Effector CD8-positive, alpha-beta T cell (primary cell): ENCODE measurements at places on chromosomes 13 and 19.
A peak's percentile ranks its signal among the peaks of the same experiment; 100 is the strongest.

- no peak for DNase-seq
Observed at GRCh38 chr13:113367020-113367560, 3.2 kb upstream of the GRTP1 start.

DNA sequence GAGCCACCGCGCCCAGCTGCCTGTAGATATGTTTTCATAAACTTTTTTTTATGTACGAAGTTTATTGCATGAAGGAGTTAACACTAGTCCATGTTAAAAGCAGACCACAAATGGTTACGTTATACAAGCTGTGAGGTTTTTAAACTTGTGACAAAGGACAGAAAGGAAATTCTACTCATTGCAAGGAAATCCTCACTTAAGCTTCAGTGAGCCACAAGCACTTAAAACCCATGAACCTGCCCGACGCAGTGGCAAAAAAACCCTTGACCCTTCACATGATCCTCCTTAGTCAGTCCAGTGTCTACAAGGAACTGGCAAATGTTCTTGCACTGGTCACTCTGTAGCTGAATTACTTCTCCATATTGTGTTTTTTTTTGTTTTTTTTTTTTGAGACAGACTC lies 4.2 kb downstream of the MPND start:
- no peak for DNase-seq

- no peak for DNase-seq
Observed at GRCh38 chr19:1488282-1488601, 1.9 kb downstream of the PCSK4 start.

DNA sequence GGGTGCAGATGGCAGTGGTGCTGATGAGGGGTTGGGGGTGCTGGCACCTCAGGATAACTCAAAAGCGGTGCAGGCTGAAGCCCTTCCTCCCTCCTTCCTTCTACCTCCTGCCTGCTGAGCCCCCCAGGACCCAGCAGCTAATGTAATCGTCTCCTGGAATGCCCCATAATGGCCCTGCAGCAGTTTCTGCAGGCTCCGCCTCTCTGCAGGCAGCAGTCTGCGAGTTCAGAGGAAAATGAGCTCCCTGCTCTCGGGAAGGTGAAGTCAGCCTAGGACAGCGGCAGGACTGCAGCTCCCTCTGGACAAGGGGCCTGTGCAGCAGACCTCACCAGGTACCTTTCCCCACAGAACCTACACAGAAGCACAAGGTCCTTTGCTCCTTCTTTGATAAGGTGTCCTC lies 130.9 kb downstream of the ZDHHC20 start:
- no peak for DNase-seq

DNA sequence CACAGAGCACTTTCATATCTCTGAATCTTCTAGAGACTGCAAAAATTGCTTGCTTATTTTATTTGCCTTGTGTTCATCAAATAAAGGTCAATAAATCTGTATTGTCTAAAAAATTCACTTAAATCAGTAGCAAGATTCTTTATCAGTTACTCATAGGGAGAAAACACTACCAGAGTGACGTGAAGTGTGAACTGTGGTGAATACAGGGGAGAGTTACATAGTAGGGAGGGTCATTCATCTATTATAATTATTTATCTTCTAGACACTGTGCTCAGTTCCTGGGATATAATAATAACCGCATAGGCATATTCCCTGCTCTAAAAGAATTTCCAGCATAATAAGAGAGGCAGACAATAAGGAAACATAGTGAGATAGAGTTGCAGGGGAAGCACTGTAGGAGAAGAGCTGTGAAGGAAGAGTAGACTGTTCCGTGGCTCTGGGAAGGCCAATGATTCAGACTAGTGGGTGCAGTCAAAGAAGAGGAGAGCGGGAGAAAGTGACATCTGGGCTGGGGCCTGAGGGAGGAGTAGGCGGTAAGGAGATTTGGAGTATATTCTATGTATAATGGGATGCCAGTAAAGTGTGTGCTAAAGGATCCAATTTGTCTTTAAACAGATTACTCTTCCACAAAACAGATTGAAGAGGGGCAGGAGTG lies 84.0 kb upstream of the TDRD3 start:
- no peak for DNase-seq

- no peak for DNase-seq
Observed at GRCh38 chr19:16327501-16327900, 2.9 kb downstream of the KLF2 start.

- DNase-seq: no peak
Observed at GRCh38 chr13:46885018-46885417, 11.8 kb downstream of the HTR2A start.

DNA sequence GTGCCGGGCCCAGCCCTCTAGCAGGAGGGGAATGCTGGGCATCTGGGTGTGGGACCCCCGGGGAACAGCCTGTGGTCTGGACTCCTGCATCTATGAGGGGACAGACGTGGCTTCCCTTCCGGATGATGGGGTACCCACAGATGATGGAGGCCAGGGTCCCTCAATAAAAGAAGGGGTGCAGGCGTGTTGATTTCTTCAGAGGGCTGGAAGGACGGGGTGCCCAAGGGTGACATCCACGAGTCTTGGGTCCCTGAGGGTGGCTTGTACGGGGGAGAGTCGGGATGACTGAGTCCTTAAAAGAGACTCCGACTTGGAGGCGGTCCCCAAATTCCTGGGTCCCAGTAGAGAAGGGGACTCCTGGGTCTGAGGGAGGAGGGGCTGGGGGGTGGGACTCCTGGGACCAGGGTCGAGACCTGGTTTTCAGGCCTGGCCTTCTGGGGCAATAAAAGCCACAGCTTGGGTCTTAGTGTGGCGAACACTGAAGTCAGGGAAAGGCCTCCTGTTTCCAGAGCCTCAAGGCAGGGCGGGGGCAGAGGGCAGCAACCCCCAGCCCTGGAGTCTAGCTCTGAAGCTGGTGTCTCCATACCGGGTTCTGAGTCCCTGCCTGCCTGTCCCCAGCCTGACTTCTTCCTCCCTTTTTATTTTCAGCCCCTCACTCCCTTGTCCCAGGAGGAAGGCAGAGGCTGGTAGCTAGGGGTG lies 459 bp upstream of the GRIN2D start:
- no peak for DNase-seq

DNA sequence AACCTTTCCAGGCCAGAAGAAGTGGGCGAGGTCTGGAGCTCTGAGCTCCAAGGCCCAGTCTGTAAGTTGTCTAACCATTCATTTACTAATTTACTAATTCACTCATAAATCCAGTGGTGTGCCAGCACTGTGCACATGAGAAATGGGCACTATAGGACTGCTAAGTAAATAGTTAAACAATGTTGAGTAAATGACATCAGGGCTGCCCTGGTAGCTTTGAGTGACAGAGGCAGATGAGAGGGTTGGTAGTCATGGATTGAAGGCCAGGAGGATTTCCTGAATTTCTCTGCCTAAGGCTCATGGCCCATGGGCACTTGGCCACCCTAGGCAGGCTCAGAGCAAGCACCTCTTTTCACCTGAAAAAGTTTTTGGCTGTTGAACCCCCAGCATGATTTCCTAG lies 216.9 kb upstream of the RXFP2 start:
- DNase-seq: no peak

GRCh38 chr13:31195616-31196015 lies 4.2 kb upstream of the B3GLCT start:
- DNase-seq: no peak

GRCh38 chr19:43784241-43784980 lies 3.6 kb upstream of the KCNN4 start:
- DNase-seq: peak; percentile 15

DNA sequence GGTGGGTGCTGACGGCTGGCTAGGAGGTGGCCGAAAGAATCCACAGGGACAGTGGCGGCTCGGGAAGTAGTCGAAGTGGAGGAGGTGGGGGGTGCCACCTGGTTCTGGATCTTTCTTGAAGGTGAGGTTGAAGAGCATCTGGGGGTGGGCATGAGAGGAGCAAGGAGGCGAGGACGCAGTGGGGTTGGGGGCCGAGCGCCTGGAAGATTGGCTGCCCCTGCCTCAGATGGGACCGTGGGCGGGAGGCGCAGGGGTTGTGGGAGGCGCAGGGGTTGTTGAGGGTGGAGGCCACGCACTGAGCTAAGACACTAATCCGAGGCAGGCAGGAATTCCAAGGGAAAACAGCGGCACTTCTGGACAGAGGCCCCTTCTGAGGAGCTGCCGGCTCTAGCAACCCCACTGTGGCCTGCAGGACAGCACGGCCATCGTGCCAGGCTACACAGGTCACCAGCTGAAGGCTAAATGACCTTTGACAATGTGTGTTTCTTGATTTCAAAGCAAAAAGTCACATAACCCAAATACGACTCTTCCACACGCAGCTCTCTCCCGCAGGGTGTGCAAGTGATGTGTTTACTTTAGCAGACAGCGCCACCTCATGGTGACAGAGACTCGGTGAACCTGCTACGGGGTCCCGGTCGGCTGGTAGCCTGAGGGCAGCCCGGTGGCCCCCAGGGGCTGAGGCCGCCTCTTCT lies 44.1 kb upstream of the RANBP3 start:
- peak; percentile 73 for DNase-seq

- DNase-seq: no peak
Observed at GRCh38 chr13:106858903-106859532, 291.1 kb upstream of the ARGLU1 start.

DNA sequence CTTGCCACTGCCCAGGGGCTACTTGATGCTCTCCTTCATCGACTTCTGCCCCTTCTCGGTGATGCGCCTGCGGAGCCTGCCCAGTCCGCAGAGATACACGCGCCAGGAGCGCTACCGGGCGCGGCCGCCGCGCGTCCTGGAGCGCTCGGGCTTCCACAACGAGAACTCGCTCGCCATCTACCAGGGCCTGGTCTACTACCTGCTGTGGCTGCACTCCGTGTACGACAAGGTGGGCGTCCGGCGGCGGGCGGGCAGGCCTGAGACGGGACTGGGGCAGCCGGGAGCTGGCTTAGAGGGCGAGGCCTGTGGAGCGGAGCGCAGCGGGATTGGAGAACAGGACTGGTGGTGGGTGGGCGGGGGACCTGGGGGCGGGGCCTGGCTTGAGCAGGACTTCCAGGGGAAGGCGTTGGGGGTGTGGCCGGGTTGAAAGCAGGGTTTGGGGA lies 12.7 kb upstream of the PSMD8 start:
- DNase-seq: peak; percentile 49

DNA sequence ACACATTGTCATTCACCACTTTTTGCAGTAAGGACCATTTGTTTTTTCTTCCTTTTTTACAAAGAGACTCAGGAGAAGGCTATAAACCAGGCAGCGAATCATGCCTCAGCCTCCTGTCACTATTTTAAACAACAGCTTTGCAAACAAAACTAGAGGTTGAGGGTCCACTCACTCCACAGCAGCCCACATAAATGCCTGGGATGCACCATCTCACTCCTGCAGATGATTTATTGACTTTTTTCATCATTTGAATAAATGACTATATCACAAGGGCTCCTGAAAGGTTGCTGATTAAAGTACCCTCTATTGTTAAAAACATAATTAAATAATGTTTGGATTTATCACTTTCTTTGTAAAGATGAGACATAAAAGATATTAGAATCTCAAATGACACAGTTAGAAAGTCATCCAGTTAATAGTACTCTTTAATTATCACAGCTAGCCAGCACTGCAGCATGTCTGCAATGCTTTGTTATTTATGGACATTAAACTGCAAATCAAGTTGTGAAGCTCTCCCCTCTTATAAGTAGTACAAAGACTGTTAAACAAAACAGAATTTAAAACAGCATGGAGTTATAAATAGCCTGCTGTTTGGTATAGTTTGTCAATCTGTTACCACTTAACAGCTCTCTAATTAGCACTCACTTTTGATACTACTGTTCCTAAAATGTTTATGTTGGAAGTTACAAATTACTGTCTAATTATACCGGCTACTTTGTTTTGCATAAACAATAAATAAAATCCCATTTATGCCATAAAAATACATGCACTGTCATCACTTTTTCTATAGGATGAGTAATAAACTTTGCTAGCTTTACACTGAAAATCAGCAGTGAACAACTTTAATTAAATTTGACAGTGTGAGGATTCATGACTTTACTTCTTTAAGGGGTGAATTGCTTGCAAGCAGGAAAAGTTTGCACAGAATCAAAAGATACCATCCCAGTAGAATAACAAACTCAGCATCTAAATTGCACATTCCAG lies 853.2 kb downstream of the UQCRFS1 start:
- no peak for DNase-seq

DNA sequence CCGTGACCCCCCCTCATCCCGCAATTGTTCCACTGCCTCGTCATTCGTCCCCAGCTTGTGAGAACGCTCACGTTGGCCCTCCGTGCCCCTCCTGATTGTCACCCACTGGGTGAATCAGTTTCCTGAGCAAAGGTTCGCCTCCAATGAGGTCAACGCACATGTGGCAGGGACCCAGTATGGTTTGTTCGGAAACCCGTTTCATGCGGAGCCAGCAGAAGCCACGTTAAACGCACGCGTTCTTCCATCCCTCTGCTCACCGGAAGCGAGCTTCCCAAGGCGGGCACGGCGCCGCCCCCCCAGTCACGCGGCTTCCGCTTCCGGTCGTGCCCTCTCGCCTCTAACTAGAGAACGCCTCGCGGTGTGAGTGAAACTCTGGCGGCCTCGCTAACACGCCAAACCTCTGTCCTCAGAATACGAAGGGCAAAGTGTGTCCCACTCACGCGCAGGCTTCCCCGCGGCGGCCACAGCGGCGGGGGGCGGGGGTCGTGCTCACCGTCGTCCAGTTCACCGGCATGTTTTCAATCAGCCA lies 18.0 kb upstream of the CFAP97D2 start:
- no peak for DNase-seq

GRCh38 chr13:50012396-50013169 lies 2.7 kb upstream of the KCNRG start:
- no peak for DNase-seq

DNA sequence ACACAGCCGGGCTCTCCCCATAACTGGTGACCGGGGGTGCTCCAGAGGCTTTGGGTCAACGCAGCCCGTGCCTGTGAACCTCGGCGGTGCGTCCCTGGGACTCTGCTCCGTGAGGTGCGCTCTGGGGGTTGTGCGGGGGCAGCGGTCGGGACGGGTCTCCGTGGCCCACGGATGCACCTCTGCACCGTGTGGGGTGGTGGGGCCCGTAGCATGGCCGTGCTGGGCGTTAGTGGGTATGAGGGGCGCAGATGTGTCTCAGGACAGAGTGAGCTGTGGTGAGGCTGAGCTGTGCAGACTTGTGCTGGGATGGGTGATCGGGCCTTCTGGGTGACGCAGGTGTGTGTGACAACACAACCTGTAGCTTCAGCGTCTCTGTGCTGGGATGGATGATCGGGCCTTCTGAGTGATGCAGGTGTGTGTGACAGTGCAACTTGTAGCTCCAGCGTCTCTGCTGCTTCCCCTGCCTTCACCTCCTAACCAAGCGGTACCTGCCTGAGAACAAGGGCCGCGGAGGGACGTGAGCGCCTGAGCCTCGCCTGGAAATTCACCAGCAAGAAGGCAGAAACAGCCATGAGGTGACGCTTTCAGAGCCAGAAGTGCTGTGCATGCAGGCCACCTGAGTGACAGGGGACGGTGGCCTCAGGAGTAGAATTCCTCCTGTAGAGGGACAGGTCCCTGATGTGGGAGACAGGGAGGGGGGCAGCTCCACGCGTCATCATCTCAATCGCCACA lies 599 bp downstream of the ZNF331 start:
- no peak for DNase-seq

DNA sequence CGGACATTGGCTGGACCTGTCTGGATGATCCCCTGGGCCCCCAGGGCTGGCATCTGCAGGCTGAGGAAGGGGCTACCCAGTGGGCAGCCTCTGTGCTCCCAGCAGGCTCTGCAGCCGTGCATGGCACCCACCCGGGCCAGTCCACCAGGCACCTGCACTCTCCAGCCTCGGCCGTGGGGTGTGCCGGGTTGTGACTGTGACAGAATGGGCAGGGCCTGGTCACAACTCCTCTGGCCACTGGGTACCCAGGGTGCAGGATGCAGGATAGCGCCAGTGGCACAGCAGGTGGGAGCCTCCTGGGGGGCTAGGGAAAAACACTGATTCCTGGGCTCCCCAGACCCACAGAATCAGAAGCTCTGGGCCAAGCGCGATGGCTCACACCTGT lies 10.0 kb downstream of the PEX11G start:
- no peak for DNase-seq
